ENCODE measurements at places on chromosomes 3 and 15. TPM values are rescaled to one million over a fixed set of nuclear protein-coding genes. Genes with fewer than 3 reads are reported as not detected.

- H3K27ac ChIP-seq: peak overlapping the region; percentile 86
- H3K4me1 ChIP-seq: peaks cover 84% of the 10 kb centered on the region
- H3K36me3 ChIP-seq: peaks cover 69% of the 10 kb centered on the region
- peak overlapping the region; percentile 27 for H3K4me3 ChIP-seq
- no peaks in the 10 kb centered on the region for H3K27me3 ChIP-seq
Observed at GRCh38 chr15:74795966-74796625, 14.2 kb downstream of the CSK start.

DNA sequence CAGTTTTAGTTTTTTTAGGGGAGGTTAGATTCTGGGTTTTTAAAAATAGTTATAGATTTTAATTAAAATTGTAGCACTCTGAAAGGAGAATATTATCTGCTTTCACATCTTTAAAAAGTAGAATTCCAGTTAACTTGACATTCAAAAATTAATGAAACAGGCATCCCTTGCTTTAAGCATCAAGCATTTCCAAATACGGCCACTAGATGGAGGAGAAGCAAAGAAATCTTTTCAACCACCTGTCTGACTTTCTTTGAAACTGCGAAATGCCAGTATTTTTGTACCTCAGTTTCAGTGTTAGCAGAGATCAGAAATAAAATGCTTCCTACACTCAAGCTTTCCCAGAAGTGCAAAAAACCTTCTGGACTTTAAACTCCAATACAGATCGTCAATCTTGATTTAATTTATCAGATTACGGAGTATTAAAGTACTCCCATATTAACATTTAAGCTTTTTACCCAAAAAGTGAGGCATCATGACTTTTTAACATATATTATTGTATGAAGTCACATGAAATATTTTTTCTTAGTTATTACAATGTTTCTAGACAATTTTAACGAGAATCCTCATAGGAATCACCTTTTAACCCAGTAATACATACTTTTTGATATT, 153.3 kb downstream of the P3H2 start:
- no peak overlapping the region for H3K27ac ChIP-seq
- H3K36me3 ChIP-seq: no peaks in the 10 kb centered on the region
- H3K4me3 ChIP-seq: no peak overlapping the region
- peaks cover 3% of the 10 kb centered on the region for H3K27me3 ChIP-seq

- no peaks in the 10 kb centered on the region for H3K36me3 ChIP-seq
- H3K4me1 ChIP-seq: no peaks in the 10 kb centered on the region
- no peak overlapping the region for H3K4me3 ChIP-seq
- peaks cover 11% of the 10 kb centered on the region for H3K27me3 ChIP-seq
- H3K27ac ChIP-seq: no peak overlapping the region
Observed at GRCh38 chr3:171790898-171791691, 19.2 kb downstream of the PLD1 start.

DNA sequence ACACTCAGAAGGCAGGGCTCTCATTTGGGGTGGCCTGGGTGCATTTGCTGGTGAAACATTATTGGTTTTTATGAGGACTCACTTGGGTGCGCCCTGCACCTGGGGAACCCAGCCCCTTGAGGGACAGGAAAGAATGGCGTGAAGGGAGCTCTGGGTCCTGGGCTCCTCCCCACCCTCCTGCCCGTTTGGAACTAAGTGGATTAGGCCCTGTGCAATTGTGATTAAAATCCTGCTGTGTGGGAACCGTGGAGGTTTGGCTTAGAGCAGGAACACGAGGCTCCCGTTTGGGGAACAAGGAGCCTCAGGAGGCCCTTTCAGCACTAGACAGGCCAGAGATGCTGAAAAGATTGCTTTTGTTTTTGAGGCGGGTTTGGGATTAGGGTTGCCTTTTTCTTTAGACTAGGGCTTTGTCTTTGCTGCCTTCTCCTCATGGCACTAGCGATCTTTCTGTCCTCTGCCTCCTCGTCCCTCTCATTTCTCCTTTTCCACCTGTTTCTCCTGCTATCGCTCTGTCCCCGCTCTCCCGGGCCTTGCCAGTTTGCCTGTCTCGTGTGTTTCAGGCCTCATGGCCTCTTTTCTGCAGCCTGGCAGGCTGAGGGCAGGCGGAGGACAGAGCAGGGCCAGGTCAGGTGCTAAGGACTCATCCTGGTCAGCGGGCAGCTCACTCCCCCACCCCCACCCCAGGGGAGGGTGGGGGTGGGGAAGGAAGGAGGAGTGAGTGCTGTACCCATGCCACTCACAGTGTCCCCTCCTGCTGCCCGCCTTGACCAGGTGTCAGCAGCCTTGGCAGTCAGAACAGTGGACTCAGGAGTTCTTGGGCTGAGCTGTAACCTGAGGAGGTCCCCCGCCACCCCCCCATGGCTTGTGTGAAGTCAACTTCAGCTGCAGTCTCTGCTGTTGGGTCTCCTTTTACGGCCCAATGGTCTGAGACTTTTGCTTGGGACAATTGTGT, 8.6 kb downstream of the MAPKAPK3 start:
- H3K36me3 ChIP-seq: peaks cover 85% of the 10 kb centered on the region
- H3K4me3 ChIP-seq: peak overlapping the region; percentile 22
- H3K4me1 ChIP-seq: peaks cover 96% of the 10 kb centered on the region
- H3K27me3 ChIP-seq: no peaks in the 10 kb centered on the region
- DNase-seq: no peak

DNA sequence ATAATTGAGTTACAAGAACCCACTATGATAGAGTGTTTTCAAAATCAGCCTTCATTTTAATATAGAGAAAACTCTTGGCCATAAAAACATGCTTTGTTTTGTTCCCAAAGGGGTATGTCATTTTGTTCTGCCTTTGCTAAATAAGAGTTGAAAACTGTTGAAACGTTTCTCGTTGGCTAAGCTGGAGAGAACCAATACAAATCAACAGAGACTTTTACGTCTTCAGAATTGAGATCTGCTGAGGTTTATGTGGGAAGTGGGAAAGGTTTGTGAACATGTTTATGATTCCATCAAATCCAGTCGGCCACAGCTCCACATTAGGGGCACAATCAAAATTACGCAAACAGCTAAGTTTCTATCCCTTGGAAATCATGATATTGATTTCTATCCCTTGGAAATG, 102.0 kb downstream of the IGF2BP2 start:
- no peak for DNase-seq
- H3K36me3 ChIP-seq: no peaks in the 10 kb centered on the region
- H3K27ac ChIP-seq: no peak overlapping the region

DNA sequence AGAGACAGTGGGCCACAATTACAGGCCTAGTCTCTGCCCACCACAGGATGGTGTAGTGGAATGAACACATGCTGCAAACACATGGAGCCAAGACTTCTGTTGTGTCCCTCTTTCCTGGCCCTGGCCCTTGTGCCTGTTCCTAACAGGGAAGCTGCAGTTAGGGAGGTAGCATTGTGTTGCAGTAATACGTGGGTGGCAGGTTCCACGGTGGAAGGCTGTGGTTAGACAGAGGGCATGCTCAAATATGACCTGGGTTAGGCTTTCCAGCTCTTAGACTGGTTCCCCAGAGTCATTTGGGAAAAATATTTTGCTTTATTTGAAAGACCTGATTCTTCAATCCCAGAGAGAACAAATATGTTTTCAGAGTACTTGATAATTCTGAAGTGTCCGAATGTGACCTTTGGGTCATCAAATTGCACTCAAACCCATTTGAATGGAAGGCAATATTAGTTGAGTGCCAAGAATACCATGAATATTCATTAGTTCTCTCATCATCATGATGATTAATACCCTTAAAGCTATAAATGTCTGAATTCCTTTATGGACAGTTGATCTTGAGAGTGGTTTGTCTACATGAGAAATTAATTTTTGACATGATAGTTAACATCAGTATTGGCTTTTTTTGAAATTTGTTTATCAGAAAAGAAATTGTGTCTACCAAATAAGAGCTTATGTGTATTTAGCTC, 28.5 kb downstream of the PLAAT1 start:
- no peaks in the 10 kb centered on the region for H3K4me1 ChIP-seq
- H3K27ac ChIP-seq: no peak overlapping the region
- no peak overlapping the region for H3K4me3 ChIP-seq
- no peaks in the 10 kb centered on the region for H3K27me3 ChIP-seq
- no peaks in the 10 kb centered on the region for H3K36me3 ChIP-seq

DNA sequence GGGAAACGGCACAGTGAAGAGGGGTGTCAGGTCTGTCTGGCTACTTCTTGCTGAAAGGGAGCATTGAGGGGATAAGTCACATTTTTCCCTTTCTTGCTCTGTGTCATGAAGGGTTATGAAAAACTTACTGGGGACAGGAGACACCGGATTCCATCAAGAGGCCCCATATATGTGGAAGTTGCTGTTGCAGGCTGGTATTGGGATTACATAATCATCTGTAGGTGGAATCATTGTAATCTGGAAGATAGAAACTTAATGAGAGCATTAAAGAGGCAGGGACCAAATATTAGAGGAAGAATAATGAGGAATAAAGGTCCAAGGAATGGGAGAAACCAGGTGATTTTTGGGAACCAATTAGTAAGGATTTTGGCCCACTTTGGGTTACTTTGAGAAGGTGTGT, 4.2 kb upstream of the TCAIM start:
- peaks cover 9% of the 10 kb centered on the region for H3K4me1 ChIP-seq
- no peak for DNase-seq
- peaks cover 19% of the 10 kb centered on the region for H3K27me3 ChIP-seq

DNA sequence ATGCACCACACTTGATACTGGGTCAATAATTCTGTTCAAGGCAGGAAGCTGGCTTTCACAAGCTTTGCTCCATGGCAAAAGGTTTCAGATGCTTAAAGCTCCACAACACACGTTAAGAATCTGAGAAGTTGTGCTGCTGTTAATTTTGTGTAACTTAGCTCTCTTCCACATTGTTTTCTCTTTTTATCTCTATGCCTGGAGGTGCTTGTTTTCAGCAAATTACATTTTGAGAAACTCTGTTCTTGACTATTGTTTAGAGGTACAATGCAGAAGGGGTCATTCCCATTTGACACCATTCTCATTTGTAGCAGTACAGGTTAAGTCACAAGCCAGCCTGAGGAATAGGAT, 156.0 kb downstream of the FNDC3B start:
- no peaks in the 10 kb centered on the region for H3K4me1 ChIP-seq
- H3K27me3 ChIP-seq: no peaks in the 10 kb centered on the region
- H3K36me3 ChIP-seq: no peaks in the 10 kb centered on the region

DNA sequence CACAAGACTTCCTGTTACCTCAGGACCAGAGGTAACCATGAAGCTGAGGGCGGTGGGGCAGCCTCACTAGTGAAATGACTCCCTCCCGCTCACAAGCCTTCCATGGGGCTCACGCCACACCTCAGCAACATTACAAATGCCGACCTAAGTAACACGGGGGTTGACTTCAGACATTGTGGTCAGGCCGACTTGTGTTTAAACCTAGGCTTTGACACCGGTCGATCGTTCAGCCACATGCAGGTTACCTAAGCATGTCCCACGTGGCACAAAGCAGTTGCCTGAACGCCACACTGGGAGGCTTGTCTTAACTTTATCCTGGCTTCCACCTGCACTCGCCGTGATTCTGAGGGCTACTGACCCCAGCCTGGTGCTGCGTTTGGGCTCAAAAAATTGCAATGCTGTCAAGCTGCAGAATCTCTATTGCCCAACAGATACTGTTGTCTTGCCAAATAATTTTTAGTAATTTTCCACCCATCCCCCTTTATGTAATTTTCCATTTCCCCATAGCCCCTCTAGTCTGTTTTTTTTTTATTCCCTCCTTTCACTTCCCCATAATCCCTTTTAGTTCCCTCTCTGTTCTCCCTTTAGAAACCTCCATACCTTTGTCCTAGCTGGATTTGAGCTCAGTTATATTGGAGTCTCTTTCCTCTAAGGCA, 158.6 kb upstream of the RGMA start:
- H3K36me3 ChIP-seq: no peaks in the 10 kb centered on the region
- H3K4me3 ChIP-seq: no peak overlapping the region
- H3K27me3 ChIP-seq: no peaks in the 10 kb centered on the region
- no peaks in the 10 kb centered on the region for H3K4me1 ChIP-seq

DNA sequence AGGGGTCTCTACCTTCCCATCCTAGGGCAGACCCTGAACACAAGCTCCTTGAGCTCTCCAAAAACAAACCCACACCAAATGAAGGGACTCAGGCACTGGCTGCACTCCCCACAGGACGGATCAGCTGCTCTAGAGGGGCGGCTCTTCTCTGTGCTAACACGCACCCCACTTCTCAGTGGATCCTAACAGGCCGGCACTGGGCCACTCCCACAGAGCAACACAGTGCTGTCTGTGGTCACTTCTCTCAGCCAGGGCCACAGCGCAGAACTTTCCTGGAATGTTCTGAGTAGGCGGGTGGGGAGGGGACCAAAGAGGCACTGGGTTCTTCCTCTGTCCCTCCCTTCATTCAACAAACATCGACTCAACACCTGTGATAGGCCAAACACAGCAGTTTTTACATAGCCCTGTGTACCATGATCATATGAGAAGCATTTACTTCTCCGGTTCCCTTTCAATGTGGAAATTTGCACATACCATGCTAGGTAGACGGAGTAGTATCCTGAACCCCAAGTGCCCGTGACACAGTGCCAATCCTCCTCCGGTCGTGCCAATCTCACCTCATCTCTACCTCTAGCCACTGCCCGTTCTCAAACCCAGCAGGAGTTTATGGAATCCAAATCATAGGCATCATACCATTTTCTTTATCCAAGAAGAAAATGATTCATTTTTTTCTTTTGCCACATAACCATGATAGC, 98.1 kb downstream of the LRIG1 start:
- peaks cover 4% of the 10 kb centered on the region for H3K36me3 ChIP-seq
- no peaks in the 10 kb centered on the region for H3K27me3 ChIP-seq
- no peaks in the 10 kb centered on the region for H3K4me1 ChIP-seq
- no peak overlapping the region for H3K4me3 ChIP-seq
- no peak for DNase-seq

DNA sequence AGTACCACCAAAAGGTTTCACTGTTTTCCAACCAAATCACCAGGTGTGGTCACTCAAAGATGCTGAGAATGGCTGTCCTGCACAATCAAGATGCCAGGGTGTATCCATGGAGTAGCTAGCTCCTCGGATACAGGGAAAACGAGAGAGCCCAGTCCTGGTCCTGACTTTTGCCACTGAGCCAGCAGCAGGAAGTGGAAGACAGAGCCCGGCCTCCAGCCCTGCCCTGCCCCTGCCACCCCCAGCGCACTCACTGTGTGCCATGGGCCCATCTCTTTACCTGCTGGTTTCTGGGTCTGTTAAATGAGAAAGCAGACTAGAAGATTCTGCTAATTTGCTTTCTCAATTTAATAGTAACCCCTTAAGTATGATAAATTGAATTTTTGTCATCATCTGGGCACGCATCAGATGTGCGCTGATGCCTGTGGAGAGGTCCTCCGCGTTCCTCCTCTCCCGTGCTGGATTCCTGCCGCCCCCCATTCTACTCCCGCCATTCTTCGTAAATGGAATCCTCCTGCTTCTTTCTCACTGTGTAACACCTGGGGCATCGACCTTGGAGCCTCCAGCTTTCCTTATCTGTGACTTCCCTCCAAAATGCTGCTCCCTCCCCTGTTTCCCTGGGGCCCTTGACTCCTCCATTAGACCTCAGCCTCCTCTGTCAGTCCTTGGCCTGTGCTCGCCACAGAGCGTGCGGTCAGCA, 18.0 kb downstream of the TNFAIP8L3 start:
- H3K4me1 ChIP-seq: peaks cover 40% of the 10 kb centered on the region
- peak overlapping the region; percentile 87 for H3K27ac ChIP-seq
- peak; percentile 32 for DNase-seq
- peaks cover 5% of the 10 kb centered on the region for H3K36me3 ChIP-seq

The LRRC31 gene
- not detected for total RNA-seq
